ENCODE measurements at places on chromosomes 3 and 15. TPM values are rescaled to one million over a fixed set of nuclear protein-coding genes. Genes with fewer than 3 reads are reported as not detected.

The C3orf49 gene
- total RNA-seq, result not detected

The RYR3 gene
- total RNA-seq, result not detected

The CX3CR1 gene
- total RNA-seq, result 0.02 TPM

The ZMYND10 gene
- total RNA-seq, result 3.2 TPM

The FAM107A gene
- 0.42 TPM for total RNA-seq

The MUSTN1 gene
- not detected for total RNA-seq

The SH2D7 gene
- total RNA-seq, result not detected

The FOXL2 gene
- total RNA-seq, result 0.22 TPM

The SNURF gene
- total RNA-seq, result 3.0 TPM

DNA sequence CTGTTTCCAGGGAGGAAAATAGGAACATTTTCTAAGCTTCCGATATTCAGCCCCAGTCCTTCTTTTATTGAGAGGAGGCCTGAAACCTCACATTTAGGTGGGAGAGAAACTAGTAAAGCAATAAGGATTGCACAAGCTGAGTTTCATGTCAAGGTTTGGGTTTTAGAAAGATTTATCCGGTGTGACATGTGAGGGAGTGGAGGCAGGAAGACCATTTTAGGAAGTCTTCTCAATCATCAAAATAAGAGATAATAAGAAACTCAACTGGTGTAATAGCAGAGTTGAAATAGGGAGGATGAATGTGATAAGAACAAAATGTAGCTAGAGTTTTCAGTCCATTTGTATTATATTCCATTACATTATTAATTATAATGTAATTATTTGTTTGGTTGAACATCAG is 27.7 kb upstream of the CLDN16 start:
- DNase-seq, result no peak

DNA sequence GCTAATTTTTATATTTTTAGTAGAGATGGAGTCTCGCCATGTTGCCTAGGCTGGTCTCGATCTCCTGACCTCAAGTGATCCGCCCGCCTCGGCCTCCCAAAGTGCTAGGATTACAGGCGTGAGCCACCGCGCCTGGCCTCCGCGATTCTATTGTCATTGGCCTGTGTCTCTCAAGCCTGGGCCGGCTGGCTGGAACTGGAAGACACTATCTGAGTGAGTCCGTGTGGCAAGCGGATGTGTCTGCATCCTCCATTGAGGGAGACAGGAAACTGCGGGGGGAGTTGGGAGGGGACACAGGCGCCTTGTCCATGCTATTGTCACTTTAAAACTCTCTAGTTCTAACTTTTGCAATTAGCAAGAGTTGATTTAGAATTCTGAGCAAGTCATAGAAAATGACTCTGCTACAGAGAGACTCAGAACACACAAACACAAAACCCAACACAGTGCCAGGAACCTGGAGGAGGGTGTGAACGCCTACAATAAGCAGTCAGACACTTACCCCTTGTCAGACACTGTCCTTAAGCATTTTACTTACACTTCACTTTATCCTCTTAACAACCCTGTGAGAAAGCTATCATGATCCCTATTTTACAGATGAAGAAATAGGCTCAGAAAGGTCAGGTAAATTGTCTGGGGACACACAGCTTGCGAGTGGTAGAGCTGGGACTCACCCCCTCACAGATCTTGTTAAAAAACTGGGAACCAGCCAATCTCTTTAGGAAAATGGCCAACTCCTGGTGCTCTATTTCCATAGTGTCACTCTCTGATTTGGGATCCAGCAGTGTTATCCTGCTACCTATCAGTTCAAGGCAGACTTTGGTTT is 38.7 kb downstream of the ANP32A start:
- no peak for DNase-seq

GRCh38 chr3:100440895-100441294 is 39.6 kb downstream of the LNP1 start:
- DNase-seq, result no peak

DNA sequence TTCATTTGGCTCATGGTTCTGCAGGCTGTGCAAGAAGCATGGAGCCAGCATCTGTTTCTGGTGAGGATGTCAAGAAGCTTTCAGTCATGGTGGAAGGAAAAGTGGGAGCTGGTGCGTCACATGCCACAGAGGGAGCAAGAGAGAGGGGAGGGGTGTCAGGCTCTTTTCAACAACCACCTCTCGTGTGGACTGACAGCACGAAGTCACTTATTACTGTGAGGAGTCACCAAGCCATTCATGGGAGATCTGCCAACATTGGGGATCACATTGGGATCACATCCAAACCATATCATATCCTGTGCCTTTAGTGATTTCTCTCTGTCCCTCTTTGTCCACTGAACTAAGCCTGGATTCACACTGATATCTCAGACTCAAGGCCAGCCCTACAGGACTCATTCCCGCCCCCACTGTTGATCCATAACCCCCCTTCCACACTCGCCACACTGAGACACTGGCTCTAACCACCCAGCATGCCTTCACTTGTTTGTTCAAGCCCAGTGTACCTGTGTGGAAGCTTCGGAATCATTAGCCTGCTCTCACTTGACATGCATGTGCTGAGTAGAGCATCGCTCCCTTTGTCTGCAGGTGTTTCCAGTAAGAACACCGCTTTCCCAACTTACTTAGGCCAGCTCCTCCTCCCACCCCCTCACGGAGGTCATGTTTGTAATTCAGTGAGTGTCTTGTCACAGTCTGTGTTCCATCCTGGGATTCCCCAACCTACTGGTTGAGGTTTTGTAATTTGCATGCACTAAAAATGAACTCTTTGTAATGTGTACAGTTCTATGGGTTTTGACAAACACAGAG is 132.2 kb downstream of the KLF13 start:
- DNase-seq, result no peak

- DNase-seq, result no peak
Observed at GRCh38 chr15:45224621-45225217, 27.3 kb upstream of the SLC28A2 start.

DNA sequence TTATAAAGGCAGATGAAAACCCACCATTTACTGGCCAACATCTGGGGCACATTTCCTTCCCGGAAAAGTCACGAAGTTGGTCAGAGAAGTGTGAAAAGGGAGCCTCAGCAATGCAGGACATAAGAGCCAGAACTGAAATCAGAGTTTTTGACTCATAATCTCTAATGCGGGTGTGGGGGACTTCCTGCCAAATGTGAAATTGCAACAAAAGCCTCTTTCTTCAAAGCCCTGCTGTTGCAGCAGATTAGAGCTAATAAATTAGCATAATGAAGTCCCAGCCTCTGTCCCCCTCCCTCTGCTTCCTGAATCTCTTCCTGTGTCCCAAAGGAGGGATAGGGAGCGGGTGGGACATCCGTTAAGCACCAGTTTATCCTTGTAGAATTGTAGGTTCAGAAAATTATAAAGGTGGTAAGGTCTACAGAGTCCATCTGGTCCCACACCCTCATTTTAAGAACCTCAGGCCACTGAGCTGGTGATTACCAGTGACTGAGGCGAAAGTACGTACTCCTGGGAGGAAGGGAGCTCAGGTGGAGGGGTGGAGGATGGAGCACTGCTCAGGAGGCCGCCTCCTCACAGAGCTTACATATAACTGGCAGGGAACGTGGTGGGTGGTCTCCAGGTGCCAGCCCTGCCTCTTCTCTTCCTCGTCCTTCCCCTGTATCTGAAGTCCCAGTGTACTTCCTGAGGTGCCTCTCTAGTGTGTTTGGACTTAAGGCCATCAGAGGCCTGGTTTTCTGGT is 35.0 kb downstream of the ST6GAL1 start:
- no peak for DNase-seq

DNA sequence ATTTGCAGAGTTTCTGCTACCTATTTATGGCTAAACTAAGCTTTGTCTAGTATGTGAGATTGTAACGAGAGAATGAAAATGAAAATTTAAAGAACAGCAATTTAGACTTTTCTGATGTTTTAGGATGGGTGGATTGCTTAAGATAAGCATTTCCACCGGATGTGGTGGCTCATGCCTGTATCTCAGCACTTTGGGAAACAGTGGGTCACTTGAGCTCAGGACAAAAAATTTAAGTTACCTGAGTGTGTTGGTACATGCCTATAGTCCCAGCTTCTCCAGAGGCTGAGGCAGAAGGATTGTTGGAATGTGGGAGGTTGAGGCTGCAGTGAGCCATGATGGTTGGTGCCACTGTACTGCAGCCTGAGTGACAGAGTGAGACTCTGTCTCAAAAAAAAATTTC is 3.3 kb downstream of the PPP4R2 start:
- DNase-seq, result no peak

DNA sequence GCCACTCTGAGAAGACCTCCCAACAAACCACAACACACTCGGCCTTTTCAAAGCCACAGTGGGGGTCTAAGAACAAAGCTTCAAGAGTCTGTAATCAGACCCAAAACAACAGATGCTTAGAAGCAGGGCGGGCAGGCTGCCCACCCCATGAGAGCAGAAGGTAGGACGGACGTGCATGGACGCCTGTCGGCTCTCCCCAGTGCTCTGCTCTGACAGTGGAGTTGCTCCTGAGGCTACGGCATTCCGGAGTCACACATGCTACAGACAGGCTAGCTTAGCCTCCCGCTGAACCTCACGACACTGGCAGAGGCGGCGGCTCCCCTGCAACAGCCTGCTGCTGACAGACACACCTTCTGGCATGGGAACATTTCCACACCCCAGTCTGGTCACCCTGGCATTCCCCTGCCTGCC is 33.5 kb downstream of the SLCO2A1 start:
- no peak for DNase-seq

- no peak for DNase-seq
Observed at GRCh38 chr3:186060222-186060621, 48.7 kb downstream of the ETV5 start.

DNA sequence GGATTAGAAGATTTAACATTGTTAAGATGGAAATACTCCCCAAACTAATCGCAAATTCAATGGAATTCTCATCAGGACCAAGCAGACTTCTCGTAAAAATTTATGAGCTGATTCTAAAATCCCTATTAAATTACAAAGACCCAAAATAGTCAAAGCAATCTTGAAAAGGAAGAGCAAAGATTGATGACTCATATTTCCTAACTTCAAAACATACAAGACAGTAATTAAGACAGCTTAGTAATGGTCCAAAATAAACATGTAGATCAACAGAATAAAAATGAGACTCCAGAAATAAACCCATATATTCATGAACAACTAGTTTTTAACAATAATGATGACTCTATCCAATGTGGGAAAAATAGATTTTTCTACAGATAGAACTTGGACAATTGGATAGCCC is 148.7 kb downstream of the SI start:
- peak; percentile 3 for DNase-seq

- DNase-seq, result no peak
Observed at GRCh38 chr3:195177422-195178123, 93.4 kb downstream of the XXYLT1 start.

GRCh38 chr15:59329570-59330350 is 42.9 kb downstream of the MYO1E start:
- DNase-seq, result no peak

DNA sequence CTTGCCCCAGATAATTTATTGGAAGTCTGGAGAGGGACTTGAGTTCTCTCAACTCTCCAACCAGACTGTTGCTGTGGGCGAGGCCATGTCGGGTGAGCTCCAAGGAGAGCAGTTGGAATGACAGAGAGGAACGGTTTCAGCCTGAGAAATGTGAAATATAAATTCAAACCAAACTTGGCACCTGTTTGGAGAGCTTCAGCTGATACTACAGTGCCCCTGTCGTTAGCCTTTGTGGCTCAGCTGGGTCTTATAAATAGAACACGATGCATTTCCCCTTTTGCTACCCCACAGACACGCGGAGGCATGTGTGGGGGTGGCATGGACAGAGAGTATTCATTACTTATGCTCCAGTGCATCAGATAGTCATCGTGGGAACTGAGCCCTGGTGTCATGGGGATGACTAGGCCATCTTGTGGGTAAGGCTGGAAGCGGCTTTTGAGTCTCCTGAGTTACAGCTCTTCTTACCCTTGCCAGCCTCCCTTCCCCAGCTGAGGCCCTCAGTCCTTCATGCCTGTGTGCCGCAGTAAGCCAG is 15.6 kb downstream of the SMAD3 start:
- DNase-seq, result peak; percentile 94

DNA sequence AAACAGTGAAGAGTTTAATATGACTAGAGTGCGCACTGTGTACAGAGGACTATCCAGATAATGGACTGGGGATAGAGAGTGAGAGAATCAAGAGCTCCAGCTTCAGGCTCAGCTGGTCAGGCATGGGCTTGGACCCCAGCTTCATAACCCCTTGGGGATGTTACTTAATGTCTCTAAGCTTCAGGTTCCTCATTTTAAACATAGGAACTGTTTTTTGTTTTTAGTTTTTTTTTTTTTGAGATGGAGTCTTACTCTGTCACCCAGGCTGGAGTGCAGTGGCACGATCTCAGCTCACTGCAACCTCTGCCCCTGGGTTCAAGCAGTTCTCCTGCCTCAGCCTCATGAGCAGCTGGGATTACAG is 9.9 kb upstream of the BRPF1 start:
- no peak for DNase-seq

DNA sequence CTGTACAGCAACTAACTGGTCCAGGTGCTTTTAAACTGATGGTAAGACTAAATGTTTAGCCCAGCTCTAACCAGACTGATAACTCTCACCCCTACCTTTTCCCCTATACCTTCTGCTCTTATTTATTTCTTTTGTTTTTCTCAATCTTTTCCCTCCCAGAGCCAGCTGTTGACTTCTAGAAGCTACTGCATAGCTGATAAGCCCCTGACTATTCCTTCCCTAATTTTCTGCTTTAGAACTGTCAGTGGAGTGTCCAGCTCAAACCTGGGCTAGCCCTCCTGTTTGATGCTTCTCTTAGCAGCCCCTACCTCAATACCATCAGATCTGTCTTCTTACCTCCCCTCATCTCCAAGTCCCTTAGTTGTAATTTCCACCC is 20.6 kb downstream of the SLC35G2 start:
- no peak for DNase-seq

- no peak for DNase-seq
Observed at GRCh38 chr3:147424581-147425387, 15.6 kb downstream of the ZIC1 start.

GRCh38 chr15:39896846-39897245 is 23.2 kb downstream of the GPR176 start:
- no peak for DNase-seq

- DNase-seq, result no peak
Observed at GRCh38 chr15:64751464-64751863, 23.9 kb downstream of the RBPMS2 start.

DNA sequence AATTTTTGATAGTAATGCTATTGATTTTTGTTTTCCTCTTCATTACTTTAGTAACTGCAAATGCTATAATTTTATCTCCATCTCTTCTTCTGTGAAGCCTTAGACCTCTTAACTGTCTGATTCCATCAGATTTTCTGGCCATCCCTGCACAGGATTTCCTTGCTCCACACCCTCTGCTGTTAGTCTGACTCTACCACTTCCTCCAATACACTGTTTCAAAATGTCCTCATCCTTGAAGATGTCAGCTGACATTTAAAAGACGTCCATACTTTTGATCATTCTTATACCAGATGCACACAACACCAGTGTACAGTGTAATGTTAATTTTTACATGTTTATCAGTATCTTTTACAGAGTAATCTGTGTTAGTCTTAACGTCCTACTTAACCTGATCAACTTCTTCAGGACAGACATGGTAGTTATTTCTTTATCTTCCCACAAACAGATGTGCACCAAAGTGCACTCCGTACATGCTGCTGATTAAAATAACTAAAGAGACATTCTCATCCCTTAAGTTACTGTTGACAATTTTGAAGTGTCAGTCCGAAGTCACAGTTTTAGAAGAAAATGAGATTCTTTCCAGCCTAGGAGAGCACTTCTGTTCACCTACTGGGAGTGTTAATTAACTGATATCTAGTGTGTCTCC is 102.4 kb upstream of the RASGRP1 start:
- no peak for DNase-seq

- peak; percentile 88 for DNase-seq
Observed at GRCh38 chr3:43214616-43215015, 71.7 kb upstream of the SNRK start.
